ENCODE measurements at places on chromosomes 5 and 9. TPM values are rescaled to one million over a fixed set of nuclear protein-coding genes. Genes with fewer than 3 reads are reported as not detected.

The SLC2A6 gene
- 23.3 TPM for total RNA-seq

The TIMD4 gene
- total RNA-seq = 3.3 TPM

The SLC6A19 gene
- total RNA-seq = not detected

The DTWD2 gene
- total RNA-seq = 4.0 TPM

The PAIP2 gene
- 129 TPM for total RNA-seq

The FOXD1 gene
- 0.10 TPM for total RNA-seq

The BTNL3 gene
- total RNA-seq = not detected

The IRGM gene
- 2.5 TPM for total RNA-seq

The KIAA1191 gene
- total RNA-seq = 34.0 TPM

The OSMR gene
- total RNA-seq = not detected

The TMEM215 gene
- total RNA-seq = not detected

The VPS13A gene
- total RNA-seq = 59.2 TPM

The SLIT3 gene
- 0.10 TPM for total RNA-seq

The PURA gene
- total RNA-seq = 6.5 TPM

The TPRN gene
- 2.4 TPM for total RNA-seq

The PRUNE2 gene
- total RNA-seq = 0.31 TPM

The NELFB gene
- total RNA-seq = 20.9 TPM

The PLPPR1 gene
- total RNA-seq = not detected

The PTGER4 gene
- 441 TPM for total RNA-seq

The PCDHB13 gene
- not detected for total RNA-seq

The GLRX gene
- total RNA-seq = 28.8 TPM
